ENCODE measurements at places on chromosomes 12 and 14.

GRCh38 chr14:23353433-23353780, 720 bp upstream of the SLC22A17 start:
- DNase-seq = no peak

- no peak for DNase-seq
These were observed 225.6 kb downstream of the PPM1H start for GRCh38 chr12:62709311-62709710.

GRCh38 chr12:85277191-85277590, 2.8 kb upstream of the ALX1 start:
- DNase-seq = no peak

- DNase-seq = no peak
These were observed 66.0 kb downstream of the CDC42BPB start for GRCh38 chr14:102991376-102991775.

DNA sequence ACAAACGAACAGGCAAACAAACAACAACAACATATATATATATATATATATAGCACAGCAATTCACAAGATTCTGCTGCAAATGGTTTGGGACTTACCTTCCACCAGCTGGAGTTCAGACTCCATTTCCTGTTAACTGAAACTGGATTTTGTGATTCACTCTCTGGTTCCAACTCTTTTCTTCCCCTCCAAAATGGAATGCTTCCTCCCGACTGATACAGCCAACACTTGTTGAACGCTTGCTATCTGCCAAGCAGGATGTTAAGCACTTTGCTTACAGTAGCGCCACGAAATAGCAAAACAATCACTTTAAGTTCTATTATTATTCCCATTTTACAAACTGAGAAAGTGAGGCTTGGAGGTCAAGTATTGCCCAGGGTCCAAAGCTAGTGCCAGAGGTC, 116.0 kb upstream of the TMEM132C start:
- no peak for DNase-seq

GRCh38 chr12:98916106-98916505, 271.0 kb downstream of the APAF1 start:
- no peak for DNase-seq
